Bronchial smooth muscle cell (primary cell): ENCODE measurements at places on chromosomes 12 and 14. TPM values are rescaled to one million over a fixed set of nuclear protein-coding genes. Genes with fewer than 3 reads are reported as not detected.

DPF3 gene
- 8.1 and 13.2 TPM in 2 replicates for total RNA-seq

KLRK1 gene
- total RNA-seq: not detected in 2 replicates

KRT85 gene
- total RNA-seq: not detected in 2 replicates

MAP3K9 gene
- under 0.01 and 0.09 TPM in 2 replicates for total RNA-seq

MYH6 gene
- not detected in 2 replicates for total RNA-seq
